NCI-H2029 treated with DMSO at 0.1 percent for 48 hours (cell line): ENCODE measurements at places on chromosomes 4 and X.

GRCh38 chrX:121093011-121093410 lies 45.6 kb downstream of the GLUD2 start:
- no peak for DNase-seq

DNA sequence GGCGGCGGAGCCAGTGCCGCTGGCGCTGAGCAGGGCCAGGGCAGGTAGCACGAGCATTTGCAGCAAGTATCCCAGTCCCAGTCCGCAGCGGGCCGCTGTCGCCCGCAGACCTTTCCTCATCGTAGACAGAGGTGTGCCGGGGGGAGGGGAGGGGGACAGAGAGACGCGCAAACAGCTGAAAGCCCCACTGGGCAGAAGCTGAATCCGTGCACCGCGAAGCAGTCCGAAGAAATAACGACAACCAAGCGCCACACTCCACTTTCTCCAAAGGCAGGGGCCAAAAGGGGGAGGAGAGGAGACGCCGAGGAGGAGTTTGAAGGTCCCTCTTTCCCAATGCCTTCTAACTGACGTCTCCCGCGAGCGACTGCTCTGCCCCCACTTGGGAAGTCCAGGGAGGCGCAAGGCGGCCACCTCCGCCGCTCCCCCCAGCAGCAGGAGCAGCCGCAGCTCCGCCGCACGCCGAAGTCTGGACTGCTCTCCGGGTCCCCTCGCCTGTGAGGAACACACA lies at the start of gene UNC5C:
UNC5C (minus strand) TSS at position 236 of the 508 bp plus-strand sequence.
- no peak for DNase-seq

- DNase-seq: no peak
These were observed 1452.6 kb downstream of the PCDH7 start for GRCh38 chr4:32172761-32173160.

DNA sequence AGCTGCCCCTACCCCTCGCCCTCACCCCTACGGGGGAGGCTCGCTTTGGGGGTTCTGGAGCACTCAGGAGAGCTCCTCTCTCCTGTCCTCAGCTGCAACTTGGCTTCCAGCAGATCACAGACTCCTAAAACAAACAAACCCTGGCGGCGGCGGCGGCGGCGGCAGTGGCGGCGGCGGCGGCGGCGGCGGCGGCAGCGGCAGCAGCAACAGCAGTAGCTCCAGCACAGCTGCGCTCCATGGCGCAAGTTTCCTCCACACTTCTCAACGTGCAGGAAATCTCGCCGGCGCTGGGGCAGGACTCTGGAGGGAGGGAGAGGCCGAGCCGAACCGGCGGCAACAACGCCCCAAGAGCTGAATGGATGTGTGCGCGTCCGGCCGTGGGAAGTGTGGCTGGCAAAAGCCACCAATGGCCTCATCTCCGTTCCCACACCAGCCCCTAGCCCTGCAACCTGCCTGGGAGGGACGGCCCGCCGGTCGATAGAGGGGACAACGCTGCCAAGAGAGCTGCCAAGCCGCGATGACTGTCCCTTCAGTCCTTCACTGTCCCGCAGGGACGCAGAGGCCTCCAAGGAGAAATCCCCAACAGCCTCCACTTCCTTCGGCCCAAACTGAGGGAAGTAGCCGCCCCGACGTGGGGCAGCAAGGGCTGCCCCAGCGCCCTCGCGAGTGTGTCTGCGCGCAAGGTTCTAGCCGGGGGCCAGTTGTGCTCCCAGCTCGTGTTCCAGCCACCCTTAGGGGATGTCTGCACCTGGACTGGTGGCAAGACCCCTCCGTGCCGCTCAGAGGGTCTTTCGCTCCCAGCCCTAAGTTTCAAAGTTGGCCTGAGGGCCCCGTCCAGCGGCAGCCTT lies 775 bp downstream of the SHROOM4 start:
- no peak for DNase-seq
